ENCODE measurements at places on chromosomes 11 and 22. TPM values are rescaled to one million over a fixed set of nuclear protein-coding genes. Genes with fewer than 3 reads are reported as not detected.

Gene OR8G1
- total RNA-seq: not detected

Gene SLC6A5
- total RNA-seq: not detected

Gene OR51B4
- not detected for total RNA-seq

Gene HMGXB4
- 18.6 TPM for total RNA-seq

- H3K4me1 ChIP-seq: no peaks in the 10 kb centered on the region
- no peaks in the 10 kb centered on the region for H3K36me3 ChIP-seq
- H3K27me3 ChIP-seq: no peaks in the 10 kb centered on the region
- H3K27ac ChIP-seq: no peak overlapping the region
- no peak for DNase-seq
Measured at GRCh38 chr11:43638717-43639116, 41.8 kb upstream of the HSD17B12 start.

- DNase-seq: no peak
- no peak overlapping the region for H3K27ac ChIP-seq
- no peak overlapping the region for H3K4me3 ChIP-seq
- H3K27me3 ChIP-seq: no peaks in the 10 kb centered on the region
Measured at GRCh38 chr11:113578033-113578380, 102.8 kb upstream of the DRD2 start.

GRCh38 chr11:115425816-115426215, 78.4 kb downstream of the CADM1 start:
- H3K27ac ChIP-seq: no peak overlapping the region
- peaks cover 7% of the 10 kb centered on the region for H3K27me3 ChIP-seq
- no peaks in the 10 kb centered on the region for H3K36me3 ChIP-seq
- H3K4me1 ChIP-seq: no peaks in the 10 kb centered on the region
